Effector memory CD4-positive, alpha-beta T cell (primary cell): ENCODE measurements at places on chromosomes 6 and 20.

- DNase-seq: no peak
Observed at GRCh38 chr6:75546381-75546780, 52.8 kb upstream of the FILIP1 start.

- no peak for DNase-seq
Observed at GRCh38 chr6:116560130-116560529, 6.6 kb downstream of the CALHM4 start.

DNA sequence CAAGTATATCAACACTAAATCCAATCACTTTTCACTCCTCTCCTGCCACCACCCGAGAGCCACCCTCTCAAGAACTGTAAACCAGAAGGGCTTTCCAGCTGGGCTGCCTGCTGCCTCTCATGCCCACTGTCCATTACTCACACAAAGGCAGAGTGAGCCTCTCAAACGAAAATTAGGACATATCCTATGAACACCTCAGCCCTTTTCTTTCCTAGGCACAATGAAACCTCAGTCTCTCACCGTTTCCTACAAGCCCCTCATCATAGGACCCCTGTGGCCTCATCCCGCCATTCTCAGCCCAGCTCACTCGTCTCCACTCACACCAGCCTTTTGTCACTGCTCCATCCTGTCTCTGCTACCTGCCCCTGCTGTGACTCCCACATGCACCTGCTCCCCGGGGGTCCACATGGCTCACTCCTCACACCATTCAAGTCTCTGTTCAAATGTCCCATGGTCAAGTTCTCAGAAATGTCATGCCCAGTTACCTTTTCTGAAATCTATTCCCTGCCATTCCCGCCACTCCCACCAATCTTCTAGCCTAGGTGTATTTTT is 7.4 kb downstream of the HLA-F start:
- DNase-seq: no peak

- DNase-seq: peak; percentile 43
Observed at GRCh38 chr6:43172104-43173007, 1.3 kb downstream of the SRF start.

DNA sequence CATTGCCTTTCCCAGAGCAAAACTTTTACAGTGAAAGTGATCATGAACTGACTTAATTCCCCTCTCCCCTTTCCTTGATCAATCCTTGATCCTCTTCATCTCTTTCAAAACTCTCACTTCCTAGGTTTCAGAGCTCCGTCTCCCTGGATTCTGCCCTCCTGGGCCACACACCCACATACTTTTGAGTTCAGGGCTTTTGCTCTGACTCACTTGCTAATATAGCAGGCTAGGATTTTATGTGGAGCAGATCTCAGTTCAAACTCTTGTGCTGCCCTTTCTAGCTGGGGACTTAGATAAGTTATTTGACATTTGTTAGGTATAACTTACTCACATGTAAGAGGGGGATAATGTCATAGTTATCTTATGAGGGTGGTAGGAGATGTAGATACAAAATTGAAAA is 109.1 kb upstream of the MLIP start:
- no peak for DNase-seq

- no peak for DNase-seq
Observed at GRCh38 chr20:10540636-10541493, 105.8 kb downstream of the SLX4IP start.

GRCh38 chr6:53162606-53163005 is 14.0 kb upstream of the GCM1 start:
- DNase-seq: no peak

GRCh38 chr20:45291526-45291925 is 15.1 kb upstream of the RBPJL start:
- no peak for DNase-seq

DNA sequence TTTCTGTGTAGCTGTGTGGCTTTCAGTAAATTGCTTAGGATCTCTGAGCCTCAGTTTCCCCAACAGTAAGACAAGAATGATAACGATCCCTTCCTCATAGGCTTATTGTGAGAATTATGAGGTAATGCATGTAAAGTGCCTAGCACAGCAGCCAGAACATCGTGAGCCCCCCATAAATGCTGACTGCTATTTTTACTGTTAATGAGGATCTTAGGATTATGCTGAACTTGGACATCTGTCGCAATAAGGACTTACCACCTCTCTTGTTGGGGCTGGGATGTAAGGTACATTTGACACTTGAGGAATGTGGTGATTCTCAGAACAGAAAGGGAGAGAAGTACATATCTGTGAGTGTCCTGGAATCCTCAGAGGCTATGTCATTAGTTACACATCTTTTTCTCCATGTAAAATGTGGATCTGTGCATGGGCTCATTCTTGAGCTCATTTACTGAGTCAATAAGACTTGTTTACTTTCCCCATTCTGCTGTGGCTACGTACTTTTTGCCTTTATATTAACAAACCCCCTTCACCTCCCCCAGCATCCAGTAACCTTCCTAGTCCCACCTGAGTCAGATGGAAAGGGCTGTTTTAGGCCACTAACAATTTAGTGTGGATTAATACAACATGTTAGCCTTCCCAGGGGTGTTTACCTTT is 64.4 kb upstream of the PLEKHG1 start:
- DNase-seq: no peak

DNA sequence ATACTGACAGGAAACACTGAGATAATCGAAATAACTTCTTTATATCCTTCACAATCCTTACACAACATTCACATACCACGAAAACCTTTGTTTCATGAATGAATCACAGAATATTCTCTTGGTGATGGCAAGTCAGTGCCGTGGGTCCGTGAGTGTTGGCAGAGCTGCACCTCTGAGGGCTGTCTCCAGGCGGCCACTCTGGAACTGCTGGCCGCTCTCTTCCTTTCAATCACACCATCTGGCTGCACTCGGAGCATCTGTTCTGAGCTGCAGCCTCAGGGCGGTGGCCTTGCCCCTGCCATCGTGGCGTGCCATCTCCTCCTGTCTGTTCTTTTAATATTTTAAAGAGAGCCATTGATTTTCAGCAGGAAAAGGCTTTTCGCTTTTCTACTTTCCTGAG is 129.4 kb upstream of the AFDN start:
- DNase-seq: no peak

GRCh38 chr6:34151321-34152041 is 5.6 kb upstream of the GRM4 start:
- no peak for DNase-seq

GRCh38 chr6:113819169-113819830 is 37.8 kb upstream of the MARCKS start:
- DNase-seq: no peak
